ENCODE measurements at places on chromosomes 11 and 22.
A peak's percentile ranks its signal among the peaks of the same experiment; 100 is the strongest.

DNA sequence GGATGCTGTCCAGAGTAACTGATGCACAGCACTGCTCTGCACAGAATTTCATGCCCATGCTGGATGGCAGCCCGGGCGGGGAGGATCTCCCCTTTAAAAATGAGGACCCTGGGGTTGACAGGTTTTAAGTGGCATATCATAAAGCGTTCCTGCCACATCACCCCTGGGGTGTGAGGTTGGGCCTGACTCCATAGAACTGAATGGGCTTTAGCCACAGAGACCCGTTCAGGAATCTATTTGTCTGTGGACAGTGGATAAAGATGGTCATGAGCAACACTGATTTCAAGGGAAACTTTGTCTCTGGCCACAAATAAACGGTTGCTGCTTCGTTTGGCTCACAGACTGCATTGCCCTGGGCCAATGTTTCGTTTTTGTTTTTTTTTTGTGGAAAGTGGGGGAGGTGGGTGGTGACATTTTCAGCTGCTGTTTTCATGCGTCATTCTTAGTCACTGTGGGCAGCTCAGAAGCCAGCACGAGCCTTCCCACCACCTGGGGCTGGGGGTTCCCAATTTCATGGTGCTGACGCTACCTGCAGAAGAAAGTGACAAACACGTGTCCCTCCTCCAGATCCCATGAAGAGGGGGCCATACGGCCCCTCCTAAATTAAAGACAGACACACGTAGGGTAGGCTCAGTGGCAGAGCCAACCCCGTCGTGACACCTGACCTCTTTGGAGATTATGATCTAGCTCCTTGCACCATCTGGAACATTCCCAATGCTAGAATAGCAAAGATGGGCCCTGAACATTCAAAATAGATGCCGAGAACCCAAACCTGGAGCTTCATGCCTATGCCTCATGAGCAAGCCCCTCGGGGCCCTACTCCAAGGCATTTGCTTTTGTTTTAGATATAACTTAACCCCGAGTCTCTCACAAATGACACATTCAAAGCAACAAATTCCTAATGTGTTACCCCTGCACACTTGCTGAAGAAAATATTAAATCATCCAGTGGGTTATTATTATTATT, 54.8 kb upstream of the PHF21B start:
- no peak for DNase-seq

GRCh38 chr22:36197514-36198146, 4.0 kb downstream of the APOL4 start:
- peak; percentile 21 for DNase-seq

DNA sequence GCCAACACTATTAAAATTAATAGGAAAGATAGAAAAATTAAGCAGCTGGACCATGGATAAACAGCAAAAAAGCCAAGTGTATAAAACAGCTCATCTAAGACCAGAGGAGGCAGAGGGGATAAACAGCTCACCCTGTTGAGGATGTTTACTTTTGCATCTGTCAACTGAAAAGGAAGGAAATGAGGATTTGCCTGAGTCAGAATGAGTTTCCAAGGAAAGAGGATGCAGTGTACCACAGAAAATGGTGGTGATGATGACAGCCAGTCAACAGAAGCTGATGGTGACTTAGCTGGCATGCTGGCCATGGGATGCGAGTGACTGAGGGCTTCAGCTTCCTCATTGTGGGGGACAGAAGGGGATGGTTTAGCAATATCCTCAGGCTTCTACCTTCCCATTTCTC, 183.5 kb downstream of the KIRREL3 start:
- no peak for DNase-seq

DNA sequence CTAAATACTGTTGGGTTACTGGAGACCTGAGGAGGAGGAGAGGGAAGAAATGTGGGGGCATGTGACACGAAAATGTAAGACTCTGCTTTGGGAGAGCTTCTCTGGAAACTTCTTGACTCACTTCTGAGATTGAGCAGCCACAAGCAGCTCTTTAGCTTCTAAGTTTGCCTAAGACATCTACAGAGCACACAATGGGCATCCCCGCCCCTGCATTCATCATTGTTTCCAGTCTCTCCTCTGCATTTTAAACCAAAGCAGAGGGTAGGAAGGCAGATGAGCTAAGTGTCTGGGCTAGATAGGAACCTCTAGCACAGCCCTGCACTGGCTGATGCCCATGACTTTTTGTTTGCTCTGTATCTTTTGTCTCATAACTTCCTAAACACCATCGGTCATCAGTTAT, 2.1 kb upstream of the OR52D1 start:
- no peak for DNase-seq

GRCh38 chr11:13355191-13355590, 77.6 kb downstream of the BMAL1 start:
- DNase-seq, result no peak

- no peak for DNase-seq
These were observed 5.1 kb downstream of the SHISAL1 start for GRCh38 chr22:44307509-44308169.

- DNase-seq, result no peak
These were observed 127.1 kb downstream of the CHST1 start for GRCh38 chr11:45538363-45538762.

- DNase-seq, result no peak
These were observed 15.5 kb downstream of the DGCR8 start for GRCh38 chr22:20095521-20095920.

DNA sequence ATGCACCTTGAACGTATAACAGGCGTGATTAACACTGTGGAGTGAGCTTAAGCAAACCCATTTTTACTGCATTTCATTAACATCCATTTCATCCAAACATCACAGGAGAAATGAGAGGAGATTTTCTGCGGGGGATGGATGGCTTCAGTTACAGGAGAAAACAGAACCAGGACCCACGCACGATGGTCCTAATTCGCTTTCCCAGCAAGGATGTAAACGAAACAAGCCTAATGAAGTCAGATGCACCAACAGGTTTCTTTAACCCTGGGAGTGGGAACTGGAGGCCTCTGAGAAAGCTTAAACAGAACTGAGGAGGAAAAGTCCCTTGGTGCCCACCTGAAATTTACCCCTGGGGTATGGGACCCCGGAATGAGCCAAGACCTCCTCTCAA, 2.7 kb downstream of the CADM1 start:
- peak; percentile 53 for DNase-seq

DNA sequence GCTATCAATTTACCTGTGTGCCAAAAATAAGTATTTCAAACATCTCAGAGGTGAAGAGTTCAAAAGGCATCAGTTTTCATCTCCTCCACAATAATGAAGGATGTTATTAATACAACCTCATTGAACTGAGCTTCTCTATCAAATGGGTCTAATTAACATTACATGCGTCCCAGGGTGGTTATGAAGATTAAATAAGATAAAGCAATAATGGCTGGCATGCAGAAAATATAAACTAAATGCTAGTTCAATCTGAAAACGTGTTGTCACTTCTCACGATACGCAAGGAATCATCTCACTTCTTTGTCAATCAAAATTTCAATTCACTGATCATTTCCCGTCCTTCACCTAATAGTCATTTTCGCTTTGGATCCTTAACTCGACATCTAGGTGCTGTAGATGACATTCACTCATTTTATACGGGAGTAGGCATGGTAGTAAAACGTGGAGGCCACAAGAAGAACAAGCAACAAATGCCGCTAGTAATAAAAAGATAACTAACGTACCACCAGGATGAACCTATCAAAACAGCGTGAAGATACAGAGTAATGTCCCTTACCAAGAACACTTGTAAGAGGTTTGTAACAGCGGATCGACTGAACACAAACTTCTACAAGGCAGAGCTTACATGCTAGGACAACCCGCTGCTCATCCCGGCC, 918 bp downstream of the CHORDC1 start:
- DNase-seq, result no peak

- DNase-seq, result no peak
These were observed 15.9 kb upstream of the MUC6 start for GRCh38 chr11:1052133-1053011.

DNA sequence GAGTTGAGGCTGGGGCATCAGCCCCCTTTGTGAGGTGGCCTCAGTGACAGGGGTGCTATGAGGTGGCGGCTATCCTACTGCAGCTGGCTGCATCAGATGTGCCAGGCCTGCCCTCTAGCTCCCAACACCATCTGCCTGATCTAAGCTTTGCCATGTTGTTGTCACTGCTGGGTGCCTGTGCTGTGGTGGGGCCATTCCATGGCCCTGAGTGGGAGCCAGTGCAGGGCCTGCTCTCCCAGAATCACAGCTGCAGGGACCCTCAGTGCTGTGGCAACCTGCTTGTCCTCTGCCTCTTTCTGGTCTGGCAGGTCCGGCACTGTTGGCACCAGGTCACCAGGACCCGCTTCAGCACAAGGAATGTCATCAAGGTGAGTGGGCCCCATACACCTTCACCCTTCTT, 1.8 kb upstream of the SNU13 start:
- no peak for DNase-seq

GRCh38 chr11:48096588-48097525, 116.5 kb downstream of the PTPRJ start:
- DNase-seq, result peak; percentile 25

DNA sequence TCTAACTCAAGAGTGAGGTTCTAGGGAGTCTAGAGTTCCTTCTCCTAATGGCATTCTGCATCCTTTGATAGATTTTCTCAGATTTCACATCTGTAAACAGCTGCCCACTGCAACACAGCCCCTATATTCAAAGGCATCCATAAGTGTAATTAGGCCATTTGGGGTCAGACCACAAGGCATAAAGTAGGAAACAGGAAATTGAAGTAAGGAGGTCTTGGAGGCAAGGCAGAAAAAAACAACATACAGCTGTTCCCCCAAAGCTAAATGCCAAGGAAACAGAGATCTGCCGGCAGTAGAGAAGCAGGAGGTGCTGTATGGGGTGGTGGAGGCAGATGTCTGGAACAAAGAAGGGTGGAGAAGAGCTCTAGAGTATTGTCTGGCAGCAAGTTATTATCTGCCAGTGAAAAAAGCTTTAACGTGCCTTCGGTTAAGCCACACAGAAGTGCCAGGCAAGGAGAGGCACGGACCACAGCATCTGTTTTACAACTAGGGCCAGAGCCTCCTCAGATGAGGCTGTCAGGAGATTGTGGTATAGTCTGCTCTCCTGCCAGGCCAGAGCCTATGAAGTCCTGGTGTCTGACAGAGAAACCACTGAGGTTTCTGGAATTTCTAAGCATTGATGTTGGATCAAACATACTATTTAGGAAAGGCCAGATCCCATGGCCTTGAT, 100.2 kb upstream of the CHRM4 start:
- no peak for DNase-seq

DNA sequence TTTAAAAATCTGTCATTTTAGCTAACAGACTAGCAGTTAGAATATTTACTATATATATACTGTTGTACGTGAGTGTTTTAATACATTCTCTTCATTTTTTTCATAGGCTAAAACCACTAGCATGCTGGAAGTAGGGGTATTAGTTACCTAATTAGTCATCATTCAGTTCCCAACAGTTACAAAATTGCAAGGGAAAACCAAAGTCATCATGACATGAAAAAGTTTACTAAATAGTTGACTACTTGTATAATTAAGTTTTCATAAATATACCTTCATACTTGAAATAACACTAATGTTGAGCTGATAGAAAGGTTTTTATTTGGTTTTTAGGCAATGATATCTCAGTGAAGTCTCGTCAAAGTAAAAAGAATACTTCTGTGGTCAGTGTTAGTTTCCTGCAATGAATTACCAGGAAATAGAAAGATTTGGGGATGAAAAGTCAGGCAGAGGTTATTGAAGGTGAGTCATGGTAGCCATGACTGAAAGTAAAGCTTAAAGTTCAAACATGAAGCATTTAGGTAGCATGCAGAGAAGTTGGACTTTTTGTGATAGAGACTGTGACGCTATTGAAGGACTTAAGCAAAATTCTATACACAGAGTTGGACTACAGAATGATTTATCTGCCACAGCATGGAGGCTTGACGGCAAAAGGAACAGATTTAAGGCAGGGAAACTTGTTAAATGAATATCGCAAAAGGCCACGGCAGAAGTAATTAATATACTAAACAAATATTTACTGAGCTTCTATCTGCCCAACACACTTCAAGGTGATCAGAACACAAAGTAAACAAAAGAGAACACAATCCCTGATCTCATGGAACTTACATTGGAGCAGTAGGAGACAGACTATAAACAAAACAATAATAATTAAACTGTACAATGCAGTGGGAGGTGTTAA, 828.1 kb upstream of the FAT3 start:
- no peak for DNase-seq

DNA sequence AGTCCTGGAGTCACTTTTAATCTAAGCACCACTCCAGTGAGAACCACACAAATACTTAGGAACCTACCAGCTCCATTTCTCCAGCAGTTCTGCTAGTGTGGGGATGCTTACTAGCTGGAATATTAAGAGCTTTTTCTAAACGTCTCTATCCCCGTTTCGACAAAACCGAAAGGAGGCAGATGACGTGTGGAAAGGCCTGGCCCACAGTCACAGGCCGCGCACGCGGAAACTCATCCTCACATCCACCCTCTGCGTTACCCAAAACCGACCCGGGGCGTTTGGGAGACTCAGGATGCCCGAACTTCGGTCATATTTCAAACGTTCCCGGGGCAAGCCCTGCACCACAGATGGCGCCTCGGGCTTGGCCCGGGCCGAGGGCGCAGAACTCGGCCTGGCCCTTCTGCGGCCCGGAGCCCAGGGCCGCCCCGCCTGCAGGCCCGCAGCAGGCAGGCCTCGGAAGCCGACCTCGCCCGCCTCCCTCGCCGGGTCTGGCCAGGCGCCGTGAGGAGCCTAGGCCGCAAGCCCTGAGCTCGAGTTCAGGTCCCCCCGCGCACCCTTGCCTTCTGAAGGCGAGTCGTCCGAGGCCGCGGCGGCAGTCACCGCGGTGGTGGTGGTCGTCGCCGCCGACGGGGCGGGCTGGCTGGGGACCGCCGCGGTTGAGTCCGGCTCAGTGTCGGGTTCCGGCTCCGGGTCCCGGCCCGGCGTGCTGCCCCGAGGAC, 473 bp downstream of the FNBP4 start:
- peak; percentile 49 for DNase-seq

GRCh38 chr22:36358533-36359469, 29.0 kb downstream of the MYH9 start:
- DNase-seq, result no peak

GRCh38 chr22:19052941-19053541, 69.2 kb downstream of the DGCR2 start:
- no peak for DNase-seq
